ENCODE measurements at places on chromosomes 7 and 10.

DNA sequence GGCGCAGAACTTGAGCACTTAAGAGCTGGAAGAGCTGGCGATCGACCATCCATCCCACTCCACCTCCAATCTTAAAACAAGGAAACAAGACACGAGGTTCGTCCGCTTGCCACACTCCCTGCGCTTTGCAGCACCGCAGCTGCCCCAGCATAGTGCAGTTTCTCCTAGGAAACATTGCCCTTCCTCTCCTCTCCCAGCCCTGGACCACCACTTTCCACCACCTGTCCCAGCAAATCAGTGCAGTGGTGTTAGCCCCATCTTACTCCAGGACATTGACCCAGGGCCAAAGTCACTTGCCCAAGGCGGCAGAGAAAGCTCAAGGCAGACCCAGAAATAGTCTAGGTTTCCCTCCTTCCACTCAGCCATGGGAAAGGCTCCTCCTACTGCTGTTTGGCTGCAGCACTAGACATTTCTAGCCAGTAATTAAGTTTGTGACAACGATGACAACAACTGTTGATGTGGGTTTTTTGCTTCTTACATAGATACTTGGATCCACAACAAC lies 1.5 kb upstream of the PARD3 start:
- peak; percentile 55 for DNase-seq

DNA sequence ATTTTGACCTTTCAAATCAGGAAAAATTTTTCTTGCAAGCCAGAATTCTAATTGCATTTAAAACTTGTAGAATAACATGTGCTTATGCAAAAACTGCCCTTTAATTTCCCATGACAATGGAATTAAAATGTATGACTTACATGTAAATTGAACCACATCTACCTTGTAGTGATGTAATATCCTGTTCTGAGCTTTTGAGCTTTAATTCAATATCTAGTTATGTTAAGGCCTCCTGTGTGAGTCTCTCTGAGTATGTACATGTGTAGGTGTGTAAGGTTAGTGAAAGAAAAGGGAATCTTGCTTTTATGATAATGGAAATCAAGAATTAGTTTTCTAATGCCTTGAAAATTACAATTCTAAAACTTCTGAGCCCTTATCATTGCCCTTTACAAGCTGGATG lies 344.8 kb upstream of the AKR1E2 start:
- DNase-seq: no peak

GRCh38 chr7:28609608-28610007 lies 197.3 kb downstream of the CREB5 start:
- DNase-seq: no peak

DNA sequence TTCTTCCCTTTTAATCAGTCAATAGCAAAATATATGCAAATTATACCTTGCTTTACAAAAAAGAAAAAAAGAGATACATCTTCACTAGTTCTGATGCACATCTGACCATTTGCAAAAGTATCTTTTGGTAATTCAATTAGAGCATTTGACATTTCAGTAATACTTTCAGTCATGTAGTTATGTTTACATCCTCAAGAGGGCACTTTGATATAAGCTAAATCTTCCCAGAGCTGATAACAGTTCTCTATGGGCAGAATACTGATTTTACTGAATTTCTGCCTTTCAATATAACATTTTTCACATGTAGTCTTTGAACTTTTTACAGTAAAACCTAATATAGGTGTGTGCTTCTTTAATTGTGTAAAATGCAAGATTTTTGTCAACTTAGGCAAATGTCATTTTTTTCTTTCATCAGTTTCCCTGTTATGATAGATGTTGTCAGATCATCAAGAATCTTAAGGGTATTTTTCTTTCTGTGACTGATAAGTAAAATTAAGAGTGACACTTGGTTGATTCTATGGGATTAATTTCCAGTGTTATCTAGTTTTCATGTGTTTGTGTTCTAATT lies 703.5 kb upstream of the SEMA3D start:
- no peak for DNase-seq

DNA sequence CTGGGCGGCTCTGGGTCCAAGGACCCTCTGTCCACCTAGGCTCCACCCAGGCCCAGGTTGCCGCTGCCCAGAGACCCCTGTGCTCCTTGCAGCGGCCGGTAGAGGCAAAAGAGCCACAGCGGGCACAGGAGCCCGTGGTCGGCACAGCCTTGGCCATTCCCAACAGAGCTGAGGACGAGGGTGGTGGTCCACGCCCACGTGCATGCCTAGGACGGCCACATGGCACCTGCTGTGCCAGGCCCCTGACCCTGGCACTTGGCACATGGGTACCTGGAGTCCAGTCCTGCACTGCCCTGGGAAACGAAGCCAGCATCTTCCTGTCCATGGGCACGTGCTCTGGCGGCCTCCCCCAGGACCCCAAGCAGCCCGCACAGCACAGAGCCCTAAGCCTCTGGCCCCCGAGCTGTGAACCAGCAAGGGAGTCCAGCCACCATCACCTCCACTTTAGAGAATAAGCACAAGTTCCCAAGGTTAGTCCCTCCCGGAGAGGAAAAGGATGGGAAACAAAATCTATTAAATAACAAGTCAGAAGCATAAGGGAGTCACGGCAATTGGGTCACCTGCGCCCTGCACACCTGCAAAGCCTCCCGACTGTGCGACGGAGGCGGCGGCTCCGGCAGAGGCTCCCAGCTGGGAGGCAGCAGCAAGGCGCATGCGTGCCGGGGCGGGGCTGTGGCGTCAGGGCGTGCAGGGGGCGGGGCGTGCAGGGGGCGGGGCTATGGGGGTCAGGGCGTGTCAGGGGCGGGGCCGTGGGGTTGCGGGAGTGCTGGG lies 59.1 kb downstream of the STK32C start:
- DNase-seq: no peak

- peak; percentile 97 for DNase-seq
Observed at GRCh38 chr10:101061624-101062231, at the start of gene KAZALD1. TSS of gene KAZALD1 (plus strand) at chr10:101061989. CDS start at chr10:101062593, 604 bp downstream.

- DNase-seq: no peak
Observed at GRCh38 chr7:121397361-121397760, 1.3 kb upstream of the FAM3C start.

DNA sequence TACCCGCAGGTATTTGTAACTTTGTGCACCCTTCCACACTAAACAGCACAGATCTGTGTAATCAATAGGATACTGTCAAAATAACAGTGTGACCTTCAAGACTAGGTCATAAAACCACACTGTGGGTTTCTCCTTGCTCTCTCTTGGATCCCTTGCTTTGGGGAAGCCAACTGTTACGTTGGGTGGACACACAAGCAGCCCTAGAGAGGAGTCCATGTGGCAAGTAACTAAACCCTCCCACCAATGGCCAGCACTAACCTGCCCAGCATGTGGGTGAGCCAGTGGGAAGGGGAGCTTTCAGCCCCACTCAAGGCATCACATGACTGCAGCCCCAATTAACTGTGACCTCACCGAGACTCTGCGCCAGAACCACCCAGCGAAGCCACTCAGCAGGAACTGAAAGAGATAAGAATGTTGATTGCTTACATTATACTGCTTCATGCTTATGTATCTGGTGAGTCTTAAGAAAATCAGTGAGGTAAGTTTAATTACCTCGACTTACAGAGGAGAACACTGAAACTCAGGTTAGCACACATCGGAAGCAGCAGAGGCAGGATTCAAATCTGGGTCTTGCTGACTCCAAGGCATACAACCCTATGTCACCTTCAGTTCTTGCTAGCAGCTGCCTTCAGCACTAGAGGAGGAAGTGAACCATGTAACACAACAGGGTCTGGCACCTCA lies 9.4 kb upstream of the ZC3HAV1 start:
- DNase-seq: no peak

- DNase-seq: no peak
Observed at GRCh38 chr10:44510379-44511115, 125.7 kb upstream of the CXCL12 start.

GRCh38 chr10:31875608-31876007 lies 53.0 kb downstream of the ARHGAP12 start:
- DNase-seq: no peak

- no peak for DNase-seq
Observed at GRCh38 chr10:19952224-19953010, 136.2 kb downstream of the PLXDC2 start.

DNA sequence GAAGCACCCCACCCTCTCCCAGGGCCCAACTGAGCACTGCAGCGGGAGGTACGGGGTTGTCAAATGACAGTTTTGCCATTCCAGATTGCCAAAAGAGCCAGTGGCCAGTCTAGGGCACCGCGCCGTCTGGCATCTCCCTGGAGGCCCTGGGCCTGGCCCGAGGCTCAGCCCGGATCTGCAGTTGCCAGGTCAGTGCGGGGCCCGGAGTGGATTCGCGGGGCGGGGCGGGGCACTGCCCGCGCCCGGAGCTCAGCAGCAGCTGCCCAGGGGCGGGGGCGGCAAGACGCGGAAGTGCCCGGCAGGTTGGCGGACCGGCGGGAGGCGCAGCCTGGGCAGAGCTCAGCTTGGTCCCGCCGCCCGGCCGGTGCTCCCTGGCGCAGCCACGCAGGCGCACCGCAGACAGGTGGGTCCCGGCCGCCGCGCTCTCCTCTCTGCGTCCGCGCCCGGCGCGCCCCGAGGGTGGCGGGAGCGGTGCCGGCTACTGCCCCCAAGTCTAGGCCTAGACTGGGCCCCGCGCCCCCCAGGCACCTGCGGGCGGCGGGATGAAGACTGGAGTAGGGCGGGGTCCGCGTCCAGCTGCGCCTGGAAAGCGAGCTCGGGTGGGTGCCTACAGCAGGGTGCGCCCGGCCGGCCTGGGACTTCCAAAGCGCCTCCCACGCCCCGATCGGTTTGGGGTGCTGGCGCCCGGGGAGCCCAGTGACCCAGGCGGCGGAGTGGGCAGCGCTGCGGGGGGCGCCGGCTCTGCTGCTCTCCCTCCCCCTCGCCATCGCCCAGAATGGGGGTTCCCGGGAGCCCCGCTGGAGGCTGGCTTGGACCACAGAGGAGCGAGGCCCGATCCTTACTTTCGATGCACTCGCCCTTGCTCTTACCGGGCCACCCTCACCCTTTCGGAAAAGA lies at the start of gene IRF5:
Gene IRF5 (plus strand): TSS at position 281 of the 897 bp plus-strand sequence. CDS start 4,155 bp downstream, outside the sequence.
- no peak for DNase-seq

DNA sequence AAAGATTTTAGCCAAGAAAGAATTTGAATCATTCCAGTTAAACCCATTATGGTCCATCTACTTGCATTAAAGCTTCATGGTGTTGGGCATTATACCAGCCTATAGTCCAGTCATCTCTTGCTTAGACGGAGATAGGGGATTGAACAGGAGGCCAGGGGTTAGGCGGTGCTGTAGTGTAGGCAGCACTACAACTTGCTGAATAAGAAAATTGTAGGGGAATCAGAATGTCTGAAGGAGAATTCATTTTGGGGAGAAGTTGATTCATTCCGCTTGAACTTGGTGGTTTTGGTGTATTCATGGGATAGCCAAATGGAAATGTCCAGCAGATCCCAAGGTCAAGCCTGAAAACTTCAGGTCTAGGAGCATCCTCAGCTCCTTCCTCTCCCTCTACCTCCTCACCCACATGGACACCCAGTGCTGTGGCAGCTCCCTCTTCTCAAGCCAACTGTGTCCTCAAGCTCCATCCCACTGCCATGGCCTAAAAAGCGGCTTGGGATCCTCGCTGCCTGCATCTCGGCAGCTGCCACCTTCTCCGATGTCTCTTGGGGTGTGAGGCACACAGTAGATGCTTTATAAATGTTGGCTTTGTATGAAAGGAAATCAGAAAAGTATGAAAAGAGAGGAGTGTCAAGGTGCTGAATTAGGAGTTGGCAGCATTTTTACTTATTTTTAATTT lies 63.6 kb upstream of the MNX1 start:
- DNase-seq: no peak

GRCh38 chr10:34049887-34050286 lies 715.4 kb upstream of the NRP1 start:
- DNase-seq: no peak

- DNase-seq: no peak
Observed at GRCh38 chr10:25696013-25696708, 237.9 kb upstream of the MYO3A start.

- no peak for DNase-seq
Observed at GRCh38 chr10:54749623-54750022, 51.4 kb downstream of the PCDH15 start.
